Stimulated activated CD4-positive, alpha-beta T cell treated with anti-CD3 and anti-CD28 coated beads, Interleukin-1b, Interleukin-23, amount 100 ng/mL, for 48 hours (primary cell): ENCODE measurements at places on chromosomes 13 and 19.

- DNase-seq = peak; percentile 51
Observed at GRCh38 chr19:14114854-14115253, 2.7 kb downstream of the PRKACA start.

- DNase-seq = no peak
Observed at GRCh38 chr13:30051531-30052060, 201.2 kb upstream of the UBL3 start.

DNA sequence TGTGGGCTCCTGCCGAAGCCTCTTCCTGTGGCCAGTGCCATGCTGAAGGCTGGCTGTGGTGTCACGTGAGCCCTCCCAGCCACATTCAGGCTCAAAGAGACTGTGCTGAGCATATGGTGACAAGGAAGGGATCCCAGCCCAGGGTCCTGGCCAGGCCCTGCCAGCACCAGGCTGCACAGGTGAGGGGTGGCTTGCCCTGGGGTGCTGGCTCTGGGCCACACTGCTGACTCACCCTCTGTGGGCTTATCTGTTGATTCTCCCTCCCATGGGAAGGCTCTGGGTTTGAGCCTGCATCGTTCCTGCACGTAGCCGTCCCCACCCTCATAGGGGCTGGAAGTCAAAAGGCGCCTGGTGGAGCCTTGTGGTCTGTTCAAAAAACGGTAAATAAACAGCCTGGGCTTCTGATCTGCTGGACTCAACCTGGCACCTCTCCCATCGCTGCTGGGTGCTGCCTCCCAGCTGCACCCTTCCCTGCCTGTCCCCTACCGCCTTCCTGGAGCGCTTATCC, 31.1 kb downstream of the DNM2 start:
- DNase-seq = no peak

DNA sequence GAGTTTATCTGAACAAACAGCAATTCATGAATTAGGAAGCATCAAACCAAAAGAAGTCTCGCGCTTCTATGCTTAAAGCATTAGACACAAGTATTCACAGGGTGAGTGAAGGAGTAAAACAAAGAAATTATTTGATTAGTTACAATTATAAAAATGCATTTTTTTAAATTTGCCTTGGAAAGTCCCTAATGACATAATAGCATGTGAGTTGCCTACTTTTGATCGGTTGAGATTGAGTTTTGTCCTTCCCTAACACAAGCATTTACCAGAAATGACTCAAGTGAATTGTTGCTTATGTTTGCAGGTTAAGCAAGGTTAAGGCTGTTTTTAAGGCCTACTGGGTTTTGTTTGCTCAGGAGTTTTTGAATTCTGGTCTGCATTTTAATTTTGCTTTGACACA, 389 bp upstream of the ZNF649 start:
- DNase-seq = no peak

DNA sequence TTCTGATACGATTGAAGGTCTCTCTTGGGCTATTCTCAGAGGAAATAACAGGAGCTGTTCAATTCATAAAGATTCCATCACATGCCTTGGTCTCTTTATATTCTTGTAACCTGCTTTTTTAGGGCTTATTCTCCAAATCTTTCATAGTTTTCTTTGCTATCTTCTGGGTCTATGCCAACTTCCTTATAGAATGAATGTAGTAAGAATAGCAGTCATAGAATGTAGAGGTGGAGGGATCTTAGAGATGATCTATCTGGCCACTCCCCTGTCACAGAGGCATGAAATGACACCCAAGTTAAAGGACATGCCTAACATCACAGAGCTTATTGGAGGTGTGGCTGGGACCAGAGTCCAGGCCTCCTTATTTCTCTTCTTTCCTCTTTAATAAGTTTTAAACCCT, 13.2 kb downstream of the LCP1 start:
- DNase-seq = no peak

DNA sequence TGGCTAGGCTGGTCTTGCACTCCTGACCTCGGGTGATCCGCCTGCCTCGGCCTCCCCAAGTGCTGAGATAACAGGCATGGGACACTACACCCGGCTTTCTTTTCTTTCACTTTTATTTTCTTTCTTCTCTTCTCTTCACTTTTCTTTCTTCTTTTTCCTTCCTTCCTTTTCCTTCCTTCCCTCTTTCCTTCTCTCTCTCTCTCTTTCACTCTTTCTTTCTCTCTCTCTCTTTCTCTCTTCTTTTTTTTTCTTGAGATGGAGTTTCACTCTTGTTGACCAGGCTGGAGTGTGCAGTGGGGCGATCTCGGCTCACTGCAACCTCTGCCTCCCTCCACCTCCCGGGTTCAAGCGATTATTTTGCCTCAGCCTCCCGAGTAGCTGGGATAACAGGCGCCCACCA, 812 bp upstream of the ZNF493 start:
- DNase-seq = no peak

- DNase-seq = no peak
Observed at GRCh38 chr19:46413262-46414031, at the start of gene CCDC8. TSS of gene CCDC8 (minus strand) at chr19:46413564. CDS start at chr19:46412810, 754 bp downstream.
